ENCODE measurements at places on chromosomes 11 and 22.

- no peak for DNase-seq
These were observed 709 bp downstream of the FTH1 start for GRCh38 chr11:61966734-61967115.

DNA sequence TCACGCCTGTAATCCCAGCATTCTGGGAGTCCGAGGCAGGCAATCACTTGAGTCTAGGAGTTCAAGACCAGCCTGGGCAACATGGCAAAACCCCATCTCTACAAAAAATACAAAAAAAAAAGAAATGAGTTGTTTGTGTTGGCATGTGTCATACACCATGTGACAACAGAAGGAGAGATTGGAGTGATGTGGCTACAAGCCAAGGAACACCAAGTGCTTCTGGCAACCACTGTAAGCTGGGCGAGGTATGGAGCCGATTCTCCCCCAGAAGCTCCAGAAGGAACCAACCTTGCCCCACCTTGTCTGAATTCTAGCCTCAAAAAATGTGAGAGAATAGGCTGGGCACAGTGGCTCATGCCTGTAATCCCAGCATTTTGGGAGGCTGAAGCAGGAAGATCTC, 39.1 kb upstream of the SLC35C1 start:
- no peak for DNase-seq

- no peak for DNase-seq
These were observed 9.4 kb upstream of the CASP12 start for GRCh38 chr11:104907521-104908185.

DNA sequence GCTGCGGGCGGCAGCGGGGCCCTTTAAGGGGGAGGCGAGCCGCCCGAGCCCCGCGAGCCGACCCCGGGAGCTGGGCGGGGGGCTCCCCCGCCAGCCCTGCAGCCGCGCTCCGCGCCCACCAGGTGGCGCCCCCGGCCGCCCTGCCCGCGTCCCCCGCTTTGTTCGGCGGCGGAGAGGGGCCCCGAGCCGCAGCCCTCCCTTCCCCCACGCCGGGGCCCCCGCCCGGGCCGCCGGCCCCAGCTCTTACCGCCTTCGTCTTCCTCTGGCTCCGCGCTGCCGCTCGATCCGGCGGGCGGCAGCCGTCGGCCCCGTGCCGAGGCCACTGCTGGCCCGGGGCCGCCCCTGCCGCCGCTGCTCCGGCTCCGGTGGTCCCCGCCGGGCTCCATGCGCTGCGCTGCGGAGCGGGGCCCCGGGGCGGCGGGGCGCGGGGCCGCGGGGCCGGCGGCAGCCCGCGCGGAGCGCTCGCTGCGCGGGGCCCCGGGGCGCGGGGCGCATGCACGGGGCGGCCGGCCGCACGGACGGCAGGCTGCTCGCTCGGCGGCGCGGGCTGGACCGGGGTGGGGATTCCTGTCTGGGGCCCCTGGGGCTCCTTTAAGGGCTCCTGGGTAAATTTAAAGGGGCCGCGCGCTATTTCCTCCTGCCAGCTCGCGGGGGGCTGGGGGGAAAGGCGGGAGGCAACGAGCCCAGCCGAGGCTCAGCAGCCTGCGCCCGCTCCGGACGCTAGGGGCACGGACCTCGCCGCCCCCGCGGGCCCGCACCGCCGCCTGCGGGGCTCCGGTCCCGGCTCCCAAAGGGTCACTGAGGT, at the start of gene ZFTA:
Gene ZFTA, minus strand, starts transcription at position 539 of the 805 bp plus-strand sequence. Its CDS starts 153 bp downstream, at position 386.
- DNase-seq = peak; percentile 89

- DNase-seq = no peak
These were observed 17.5 kb upstream of the EHF start for GRCh38 chr11:34603129-34604001.

GRCh38 chr22:29136782-29137700, 64.2 kb downstream of the KREMEN1 start:
- DNase-seq = no peak

Measured in GM10248 (cell line).